ENCODE measurements at places on chromosomes 12 and 14.

DNA sequence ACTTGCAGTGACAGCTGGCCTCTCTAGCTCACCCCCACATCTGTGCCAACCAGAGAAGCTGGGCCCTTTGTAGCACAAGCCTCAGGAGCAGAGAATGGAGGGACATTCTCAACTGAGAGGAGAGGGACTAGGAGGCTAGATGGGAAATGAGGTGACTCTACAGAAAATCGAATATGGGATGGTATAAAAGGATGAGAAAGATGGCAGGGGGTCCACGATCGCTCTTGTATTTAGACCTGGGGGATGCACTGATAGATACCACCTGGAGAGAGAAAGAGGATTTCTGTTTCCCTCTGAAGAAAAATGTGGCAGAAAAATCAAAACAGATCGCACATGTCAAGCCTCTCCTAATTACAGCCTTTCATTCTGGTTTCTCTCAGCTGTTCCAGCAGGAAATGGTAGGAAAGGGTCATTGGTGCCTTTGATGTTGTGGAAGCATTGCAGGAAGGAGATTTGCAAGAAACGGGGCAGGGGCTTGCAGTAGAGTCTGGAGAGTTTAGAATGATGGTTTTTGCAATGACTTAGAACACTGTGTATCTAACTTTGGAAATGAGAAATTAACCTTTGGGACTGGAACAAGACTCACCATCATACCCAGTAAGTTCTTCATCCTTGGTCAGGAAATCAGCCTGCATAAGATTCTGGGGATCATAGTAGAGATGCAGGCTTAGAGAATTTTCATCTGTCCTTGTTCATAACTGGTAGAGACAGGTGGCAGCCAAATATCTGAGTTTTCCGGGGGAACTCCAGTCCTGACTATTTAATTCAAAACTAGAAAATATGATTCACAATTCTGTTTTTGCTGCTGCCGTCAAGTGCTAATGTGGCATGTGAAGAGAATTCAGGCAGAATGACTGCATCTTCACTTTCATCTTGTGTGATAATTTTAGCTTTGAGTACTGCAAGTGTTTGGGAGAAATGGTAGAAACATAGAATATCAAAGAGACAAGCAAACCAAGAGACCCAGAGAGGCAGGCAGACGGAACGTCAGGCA lies 98.8 kb downstream of the DAD1 start:
- DNase-seq, result no peak

DNA sequence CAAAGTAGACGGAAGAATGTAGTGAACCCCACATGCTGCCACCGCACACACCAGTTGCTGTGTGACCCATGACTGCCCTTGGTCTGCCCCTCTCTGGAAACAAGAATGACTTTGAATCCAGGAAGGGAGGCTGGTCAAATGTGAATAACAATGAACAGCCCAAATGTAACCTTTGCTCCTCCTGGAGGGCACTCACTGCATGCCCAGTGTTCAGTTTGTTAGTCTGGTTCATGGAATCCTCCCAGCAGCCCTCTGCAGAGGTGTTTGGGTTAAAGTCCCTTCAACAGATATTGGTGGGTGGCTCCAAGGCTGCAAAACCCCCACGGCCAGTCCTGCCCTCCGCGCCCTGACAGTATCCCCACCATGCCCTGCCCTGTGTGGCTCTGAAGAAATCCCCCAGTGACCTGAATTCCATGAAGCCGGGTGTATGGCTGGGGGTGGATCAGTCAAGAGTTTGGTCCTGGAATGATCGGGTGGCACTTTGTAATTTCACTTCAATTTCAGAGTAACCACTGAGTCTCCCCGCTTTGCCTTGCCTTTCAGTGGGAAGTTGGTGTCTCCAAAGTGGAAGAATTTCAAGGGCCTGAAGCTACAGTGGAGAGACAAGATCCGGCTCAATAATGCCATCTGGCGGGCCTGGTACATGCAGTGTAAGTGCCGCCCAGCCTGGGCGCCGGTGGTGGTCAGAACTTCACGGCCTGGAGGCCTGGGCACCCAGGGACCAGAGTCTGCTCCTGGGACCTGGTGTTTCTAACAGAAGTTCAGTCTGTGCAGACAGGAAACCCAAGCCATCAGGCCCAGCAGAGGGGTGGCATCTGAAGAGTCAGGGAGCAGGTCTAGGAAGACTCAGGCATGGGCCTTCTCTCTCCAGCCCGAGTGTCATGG lies 47.1 kb downstream of the IL31 start:
- DNase-seq, result no peak

- DNase-seq, result no peak
Measured at GRCh38 chr12:27840229-27840999, 60.4 kb upstream of the MANSC4 start.

GRCh38 chr12:79275631-79276030 lies 411.1 kb downstream of the SYT1 start:
- peak; percentile 41 for DNase-seq

GRCh38 chr12:128661226-128661569 lies 162.6 kb downstream of the SLC15A4 start:
- no peak for DNase-seq

DNA sequence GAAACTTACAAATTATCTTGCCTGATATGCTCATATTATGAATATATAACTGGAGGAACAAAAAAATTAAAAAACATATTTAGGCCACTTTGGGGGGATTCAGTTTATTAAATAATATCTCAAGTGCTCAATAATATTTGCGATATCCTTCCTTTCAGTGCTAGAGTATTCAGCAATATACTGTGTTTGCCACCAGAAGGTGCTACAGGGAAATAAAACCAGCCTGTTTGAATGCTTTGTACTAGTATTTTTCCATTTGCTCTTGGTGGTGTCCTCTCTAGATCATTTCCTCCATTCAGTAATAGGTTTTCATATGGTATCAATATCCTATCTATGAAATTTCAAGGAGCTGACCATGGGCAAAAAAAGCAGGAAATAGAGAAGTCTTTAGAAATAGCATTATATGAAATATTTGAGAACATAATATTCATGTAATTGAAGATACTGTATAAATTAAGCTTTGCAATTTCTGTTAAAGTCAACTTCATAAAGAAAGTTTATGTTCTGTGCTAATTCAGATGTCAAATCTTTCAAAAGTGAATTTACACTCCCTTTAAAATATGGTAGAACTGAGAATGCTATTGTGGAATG lies 106.2 kb upstream of the NAV3 start:
- DNase-seq, result peak; percentile 65

- DNase-seq, result no peak
Measured at GRCh38 chr12:42474391-42474790, 115.2 kb downstream of the PRICKLE1 start.

- DNase-seq, result no peak
Measured at GRCh38 chr12:121628037-121628436, 1.7 kb downstream of the ORAI1 start.

DNA sequence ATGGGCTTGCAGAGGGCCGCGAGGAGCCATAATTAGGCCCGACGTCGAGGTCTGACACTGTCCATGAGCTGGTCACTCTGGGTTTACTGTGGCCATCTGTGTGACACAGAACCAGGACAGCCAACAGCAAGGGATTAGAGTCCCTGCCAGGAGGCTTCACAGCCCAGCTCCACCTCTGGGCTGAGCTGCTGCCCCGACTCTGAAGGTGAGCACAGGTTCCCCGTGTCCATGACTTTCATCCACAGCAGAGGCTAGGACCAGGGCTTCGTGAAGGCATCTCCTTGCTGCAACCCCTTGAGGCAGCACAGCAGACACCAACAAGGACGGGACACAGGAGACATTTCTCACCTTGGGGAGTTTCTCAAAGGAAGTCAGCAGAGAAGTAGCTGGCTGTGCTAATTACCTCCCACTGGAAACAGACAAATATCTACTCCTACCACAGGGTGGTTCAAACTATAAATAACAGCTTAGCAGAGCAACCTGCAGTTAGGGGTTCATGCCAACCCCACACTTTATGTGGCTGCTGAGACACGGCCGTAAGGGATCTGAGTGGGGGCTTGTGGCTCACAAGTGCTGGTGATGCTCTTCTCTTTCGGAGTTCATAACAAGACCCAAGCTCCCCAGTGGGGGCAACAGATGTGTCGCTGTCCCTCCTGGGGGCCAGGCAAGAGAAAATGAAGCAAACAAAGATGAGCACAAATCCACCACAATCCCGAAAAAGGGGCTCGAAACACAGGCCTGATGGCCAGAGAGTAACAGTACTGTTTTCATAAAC lies 29.2 kb downstream of the ZFYVE21 start:
- DNase-seq, result no peak

GRCh38 chr12:38934078-38934584 lies 28.7 kb upstream of the CPNE8 start:
- DNase-seq, result no peak

DNA sequence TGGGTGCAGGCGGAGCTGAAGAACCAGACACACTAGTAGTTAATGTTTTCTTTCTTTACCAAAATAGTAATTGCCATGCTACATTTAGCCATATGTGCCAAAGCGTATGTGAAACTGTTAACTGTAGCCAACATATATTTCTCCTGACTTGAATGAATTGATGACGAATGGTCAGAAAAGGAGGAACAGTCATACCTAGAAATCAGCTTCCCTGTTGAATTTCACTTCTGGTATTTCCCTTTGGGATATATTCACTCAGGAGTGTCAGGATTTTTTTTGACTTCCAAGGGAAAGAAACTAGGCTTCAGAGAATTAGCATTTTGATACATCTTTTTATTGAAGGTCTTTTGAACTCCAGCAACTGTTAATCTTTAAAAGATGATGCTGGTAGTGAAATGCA lies 87.0 kb downstream of the ERC1 start:
- DNase-seq, result no peak

DNA sequence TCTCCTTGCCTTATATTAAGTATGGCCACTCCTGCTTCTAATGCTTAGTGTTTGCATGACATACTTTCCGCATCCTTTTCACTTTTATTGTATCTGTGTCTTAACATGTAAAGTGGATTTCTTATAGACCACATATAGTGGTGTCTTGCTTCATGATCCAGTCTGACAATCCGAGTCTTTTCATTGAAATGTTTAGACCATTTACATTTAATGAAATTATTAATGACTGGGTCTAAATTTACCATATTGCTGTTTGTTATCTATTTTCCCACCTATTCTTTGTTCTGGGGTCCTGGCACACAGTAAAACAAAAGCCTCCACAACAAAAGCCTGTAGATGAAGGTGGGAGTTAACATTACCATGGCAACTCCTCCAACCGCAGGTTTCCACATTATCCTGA lies 22.9 kb downstream of the ERH start:
- DNase-seq, result no peak

DNA sequence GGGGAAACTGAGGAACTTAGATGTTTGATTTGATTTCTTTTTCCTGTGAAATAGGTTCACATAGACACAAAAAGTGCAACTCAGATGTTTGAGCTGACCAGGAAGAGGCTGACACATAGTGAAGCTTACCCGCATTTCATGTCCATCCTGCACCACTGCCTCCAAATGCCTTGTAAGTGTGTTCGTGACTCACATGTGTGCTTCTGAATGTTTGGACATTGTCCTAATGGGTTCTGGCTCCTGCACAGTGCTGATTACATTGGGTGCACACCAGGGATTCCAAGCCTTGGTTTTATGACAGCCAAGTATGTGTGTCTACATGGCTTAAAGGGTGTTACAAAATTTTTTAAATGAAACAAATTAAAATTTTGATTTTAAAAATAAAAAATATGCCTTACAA lies 137.4 kb downstream of the DAAM1 start:
- DNase-seq, result peak; percentile 84

DNA sequence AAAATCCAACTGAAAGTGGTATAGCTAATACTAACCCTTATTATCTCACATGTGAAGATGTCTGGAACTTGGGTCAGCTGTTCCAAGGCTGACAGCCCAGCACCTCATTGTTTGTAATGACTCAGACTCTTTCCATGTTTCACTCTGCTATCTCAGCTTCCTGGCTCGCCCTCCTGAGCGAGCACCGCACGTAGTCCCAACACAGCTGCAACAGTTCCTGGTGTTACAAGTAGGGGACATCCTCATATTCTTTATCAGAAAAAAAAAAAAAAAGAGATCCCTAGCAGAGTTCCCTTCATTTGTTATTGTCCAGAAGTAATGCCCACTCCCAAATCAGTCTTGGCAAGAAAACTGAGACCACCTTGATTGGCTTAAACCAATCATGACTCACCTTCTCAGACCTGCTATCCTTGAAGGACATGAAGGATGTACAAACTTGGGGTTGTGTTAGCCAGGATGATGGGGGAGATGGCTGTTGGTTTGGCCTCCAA lies 92.5 kb downstream of the ADCK1 start:
- peak; percentile 30 for DNase-seq

GRCh38 chr12:108356835-108357806 lies 18.0 kb upstream of the CMKLR1 start:
- no peak for DNase-seq

- DNase-seq, result no peak
Measured at GRCh38 chr14:61611880-61612630, 83.3 kb upstream of the HIF1A start.

DNA sequence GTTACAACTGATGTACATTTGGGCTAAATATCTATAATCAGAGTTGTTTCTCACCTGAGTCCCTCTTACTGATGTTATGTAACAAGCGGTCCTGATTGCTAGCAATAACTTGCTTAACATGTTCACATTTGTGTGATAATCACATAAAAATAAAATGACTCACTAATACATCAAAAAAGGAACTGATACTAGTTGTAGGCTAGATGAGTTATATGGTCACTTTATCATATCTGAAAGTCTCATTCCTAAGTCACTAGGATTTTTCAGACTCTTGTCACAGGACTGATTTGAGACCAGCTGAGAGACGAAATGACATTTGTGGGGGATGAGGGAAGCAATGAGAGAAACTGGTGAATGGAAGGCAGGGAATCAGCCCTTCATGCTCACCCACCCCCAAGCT lies 34.3 kb downstream of the NKX2-1 start:
- no peak for DNase-seq

All from astrocyte of the spinal cord (primary cell).